Right atrium auricular region (tissue), 2 donors: ENCODE measurements at places on chromosomes 7 and 10.

- no peak for DNase-seq
Observed at GRCh38 chr7:76272142-76272541, 30.3 kb upstream of the HSPB1 start.

DNA sequence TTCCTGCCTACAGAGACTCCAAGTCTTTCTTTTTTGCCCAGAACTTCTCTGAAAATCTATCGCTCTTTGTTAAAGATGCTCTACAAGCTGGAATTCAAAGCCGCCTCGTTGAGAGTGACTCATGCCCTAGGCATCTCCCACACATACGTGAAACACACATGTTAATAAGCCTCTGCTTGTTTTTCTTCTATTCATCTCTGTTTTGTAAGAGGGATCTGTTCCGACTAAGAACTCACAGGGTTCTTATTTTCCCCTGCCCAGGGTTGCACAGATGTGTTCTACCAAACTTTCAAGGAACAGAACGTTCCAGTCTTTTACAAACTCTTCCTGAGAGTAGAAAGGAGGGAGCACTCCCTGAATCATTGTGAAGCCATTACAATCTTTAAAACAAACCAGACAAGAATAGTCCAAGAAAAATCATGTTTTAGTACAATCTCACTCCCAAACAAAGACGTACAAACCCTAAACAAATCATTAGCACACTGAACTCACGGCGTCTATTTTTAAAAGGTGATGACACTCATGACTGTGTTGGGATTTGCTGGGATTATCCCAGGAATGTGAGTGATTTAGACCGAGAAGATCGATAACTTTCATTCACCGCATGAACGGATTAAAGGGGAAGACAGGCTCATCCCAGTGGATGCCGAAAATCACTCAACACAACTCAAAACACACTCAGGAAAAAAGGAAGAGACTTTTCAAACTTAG, 55.3 kb upstream of the INPP5A start:
- DNase-seq: no peak

DNA sequence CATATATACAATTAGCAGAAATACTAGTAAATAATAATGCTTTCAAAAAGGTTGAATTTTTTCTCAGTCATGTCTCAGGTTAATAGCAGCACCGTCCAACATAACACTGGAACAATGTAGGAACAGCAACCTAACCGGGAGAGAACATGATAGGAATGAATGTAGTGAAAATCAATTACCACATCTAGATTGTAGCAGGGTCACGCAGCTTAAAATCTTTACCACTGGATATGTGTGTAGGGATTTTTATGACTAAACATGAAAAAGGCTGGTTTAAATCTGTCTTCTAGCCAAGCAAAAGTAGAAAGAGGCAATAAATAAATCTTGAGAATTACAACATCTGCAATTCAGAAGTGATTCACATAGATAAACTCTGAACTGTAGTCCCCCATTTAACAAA, 326.0 kb downstream of the DGKB start:
- no peak for DNase-seq

- no peak for DNase-seq
Observed at GRCh38 chr10:123354521-123354920, 200.3 kb downstream of the BUB3 start.

DNA sequence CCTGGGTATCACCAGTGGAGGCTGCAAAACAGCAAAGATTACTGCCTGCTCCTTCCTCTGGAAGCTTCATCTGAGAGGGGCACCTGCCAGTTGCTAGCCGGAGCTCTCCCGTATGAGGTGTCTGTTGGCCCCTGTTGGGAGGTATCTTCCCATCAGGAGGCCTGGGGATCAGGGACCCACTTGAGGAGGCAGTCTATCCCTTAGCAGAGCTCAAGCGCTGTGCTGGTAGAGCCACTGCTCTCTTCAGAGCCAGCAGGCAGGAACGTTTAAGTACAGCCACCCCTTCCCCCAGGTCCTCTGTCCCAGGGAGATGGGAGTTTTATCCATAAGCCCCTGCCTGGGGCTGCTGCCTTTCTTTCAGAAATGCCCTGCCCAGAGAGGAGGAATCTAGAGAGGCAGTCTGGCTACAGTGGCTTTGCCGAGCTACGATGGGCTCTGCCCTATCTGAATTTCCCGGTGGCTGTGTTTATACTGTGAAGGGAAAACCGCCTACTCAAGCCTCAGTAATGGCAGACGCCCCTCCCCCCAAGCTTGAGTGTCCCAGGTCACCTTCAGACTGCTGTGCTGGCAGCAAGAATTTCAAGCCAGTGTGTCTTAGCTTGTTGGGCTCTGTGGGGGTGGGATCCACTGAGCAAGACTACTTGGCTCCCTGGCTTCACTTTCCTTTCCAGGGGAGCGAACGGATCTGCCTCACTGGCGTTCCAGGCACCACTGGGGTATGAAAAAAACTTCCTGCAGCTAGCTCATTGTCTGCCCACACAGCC, 19.6 kb downstream of the SEMA3E start:
- no peak for DNase-seq

DNA sequence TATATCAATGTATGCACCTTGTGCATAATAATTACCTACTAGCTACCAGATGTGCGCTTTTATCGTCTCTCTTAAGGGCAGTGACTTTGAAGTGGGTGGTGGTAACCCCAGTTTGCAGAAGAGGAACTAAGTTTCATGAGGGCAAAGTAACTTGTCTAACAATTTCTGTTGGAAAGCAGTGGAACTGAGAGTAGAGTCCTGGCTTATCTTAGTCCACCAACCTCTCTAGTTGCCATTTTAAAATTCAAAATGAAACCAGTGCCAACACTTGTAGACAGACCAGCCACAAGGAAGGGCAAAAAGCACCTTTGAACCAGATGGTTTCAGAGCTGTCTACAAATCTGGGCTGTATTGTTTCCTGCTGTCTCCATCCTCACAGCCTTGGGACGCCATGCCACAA, 32.0 kb upstream of the RBM20 start:
- no peak for DNase-seq

GRCh38 chr10:95788830-95789229, 32.9 kb downstream of the ENTPD1 start:
- DNase-seq: no peak

GRCh38 chr10:80523773-80524172, 13.9 kb upstream of the SH2D4B start:
- no peak for DNase-seq

DNA sequence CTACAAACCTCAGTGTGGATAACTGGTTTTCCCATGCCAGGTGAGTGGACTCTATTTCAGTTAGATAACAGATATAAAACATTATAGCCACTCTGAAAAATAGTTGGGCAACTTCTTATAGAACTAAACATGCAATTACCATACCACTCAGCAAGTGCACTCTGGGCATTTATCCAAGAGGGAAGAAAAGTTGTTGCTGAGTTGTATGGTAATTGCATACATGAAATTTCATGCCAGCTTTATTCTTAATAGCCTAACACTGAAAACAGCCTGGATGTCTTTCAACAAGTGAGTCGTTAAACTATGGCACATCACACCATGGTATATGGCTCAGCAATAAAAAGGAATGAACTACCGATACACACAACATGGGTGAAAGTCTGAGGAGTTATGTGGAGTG, 10.6 kb upstream of the UPP1 start:
- DNase-seq: no peak

GRCh38 chr10:13707156-13707881, 120.6 kb downstream of the PRPF18 start:
- DNase-seq: peak; percentile 90

DNA sequence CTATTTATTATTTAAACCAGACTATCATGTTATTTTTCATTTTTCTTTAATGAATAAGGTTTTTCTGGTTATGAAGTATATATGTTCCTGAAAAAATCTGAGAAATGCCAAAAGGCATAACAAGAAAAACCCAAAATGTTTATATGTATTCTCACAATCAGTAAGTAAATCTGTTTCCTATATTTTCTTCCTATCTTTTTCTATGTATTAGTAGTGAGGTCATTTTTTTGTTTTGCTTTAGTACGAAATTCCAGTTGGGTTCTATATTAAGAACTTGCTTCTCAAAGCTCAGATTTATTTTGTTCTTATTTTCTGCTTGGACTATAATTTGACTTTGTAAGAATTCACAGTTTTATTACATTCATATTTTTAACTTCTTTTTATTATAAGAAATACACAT, 287.5 kb upstream of the NFE2L3 start:
- no peak for DNase-seq

GRCh38 chr7:75953931-75954330, 39.0 kb downstream of the POR start:
- DNase-seq: no peak

GRCh38 chr10:100836891-100837290, 75.9 kb upstream of the SLF2 start:
- no peak for DNase-seq
